Amygdala (tissue), 56 donors: ENCODE measurements at places on chromosomes 5 and 9.

GRCh38 chr9:131197160-131197911, 72.0 kb downstream of the NUP214 start:
- no peak for DNase-seq

DNA sequence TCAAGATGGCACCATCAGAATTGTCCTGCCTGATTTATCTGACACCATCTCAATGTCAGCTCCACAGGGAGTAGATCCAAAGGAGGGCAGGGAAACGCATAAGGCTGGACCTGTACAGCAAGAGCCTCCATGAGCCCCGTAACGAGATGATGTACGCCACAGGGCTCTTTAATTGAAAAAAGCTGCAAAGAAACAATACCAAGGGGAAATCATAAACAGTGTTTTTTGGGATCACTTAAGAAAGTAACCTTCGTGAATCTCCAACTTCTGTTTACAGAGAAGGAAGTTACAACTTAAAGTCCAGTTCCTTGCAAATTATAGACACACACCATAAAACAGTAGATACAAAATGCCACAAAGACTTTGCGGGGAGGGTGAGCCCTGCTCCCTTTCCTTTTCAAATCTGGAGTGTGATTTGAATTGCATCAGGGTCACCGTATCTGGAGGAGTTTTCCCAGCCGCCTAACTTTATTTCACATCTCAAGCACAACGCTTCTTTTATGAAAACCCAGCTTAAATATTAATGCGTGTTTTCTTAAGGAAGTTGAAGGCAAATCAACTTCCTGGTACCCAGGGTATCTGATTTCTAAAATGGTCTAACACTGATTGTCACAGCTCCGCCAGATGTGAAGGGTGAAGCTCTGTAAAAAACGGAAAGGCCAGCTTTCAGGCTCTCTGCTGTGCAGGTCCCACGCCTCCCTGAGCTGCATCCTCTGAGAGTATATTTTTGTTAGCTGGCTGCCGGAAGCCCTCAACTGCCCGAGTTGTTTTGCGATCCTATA, 88.9 kb downstream of the EBF1 start:
- DNase-seq = no peak

- DNase-seq = peak; percentile 3
These were observed 19.3 kb downstream of the PPIP5K2 start for GRCh38 chr5:103139264-103139865.

- no peak for DNase-seq
These were observed 726 bp upstream of the PSMB7 start for GRCh38 chr9:124415852-124416484.

GRCh38 chr9:124877021-124877782, 15.3 kb downstream of the ARPC5L start:
- no peak for DNase-seq

DNA sequence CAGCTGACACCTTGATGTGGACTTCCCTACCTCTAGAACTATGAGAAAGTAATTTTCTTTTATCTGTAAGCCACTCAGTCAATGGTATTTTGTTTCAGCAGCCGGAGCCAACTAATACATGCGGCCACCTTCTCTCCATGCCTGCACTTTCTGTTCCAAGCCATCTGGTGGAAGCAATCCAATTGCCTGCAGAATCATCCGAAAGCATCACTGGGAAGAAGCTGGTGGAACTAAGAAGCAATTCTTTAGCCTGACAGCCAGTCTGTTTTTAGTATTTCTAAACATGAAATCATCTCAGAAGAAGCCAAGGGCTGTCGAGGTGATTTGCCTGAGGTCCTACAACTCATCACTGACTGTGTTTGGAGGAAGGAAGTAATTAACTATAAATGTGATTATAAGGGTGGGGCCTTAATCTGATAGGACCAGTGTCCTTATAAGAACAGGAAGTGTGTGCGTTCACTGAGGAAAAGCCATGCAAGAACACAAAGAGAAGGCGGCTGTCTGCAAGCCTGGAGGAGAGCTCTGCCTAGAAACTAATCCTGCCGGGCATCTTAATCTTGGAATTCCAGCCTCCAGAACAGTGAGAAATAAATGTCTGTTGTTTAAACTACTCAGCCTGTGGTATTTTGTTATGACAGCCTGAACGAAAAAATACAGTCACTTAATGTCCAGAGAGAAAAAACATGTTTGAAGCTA, 49.1 kb downstream of the NXNL2 start:
- no peak for DNase-seq

DNA sequence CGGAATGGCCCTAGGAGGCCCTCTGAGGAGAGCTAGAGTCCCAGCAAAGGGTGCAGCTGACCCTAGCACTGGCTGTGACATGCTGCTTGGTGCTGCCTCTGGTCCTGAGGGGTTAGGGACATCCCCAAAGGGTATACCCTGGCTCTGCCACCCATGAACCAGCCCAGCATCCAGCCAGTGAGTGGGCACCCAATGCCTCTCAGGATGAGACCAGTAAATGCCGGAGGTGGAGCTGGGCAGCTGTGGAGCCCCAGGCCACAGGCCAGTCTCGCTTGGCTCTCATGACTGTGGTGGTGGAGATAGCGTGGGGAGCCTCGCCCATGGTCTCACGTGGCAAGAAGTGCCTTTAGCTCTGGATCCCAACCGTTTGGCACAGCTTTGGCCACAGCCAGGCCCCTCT, 3.7 kb upstream of the CEL start:
- no peak for DNase-seq

DNA sequence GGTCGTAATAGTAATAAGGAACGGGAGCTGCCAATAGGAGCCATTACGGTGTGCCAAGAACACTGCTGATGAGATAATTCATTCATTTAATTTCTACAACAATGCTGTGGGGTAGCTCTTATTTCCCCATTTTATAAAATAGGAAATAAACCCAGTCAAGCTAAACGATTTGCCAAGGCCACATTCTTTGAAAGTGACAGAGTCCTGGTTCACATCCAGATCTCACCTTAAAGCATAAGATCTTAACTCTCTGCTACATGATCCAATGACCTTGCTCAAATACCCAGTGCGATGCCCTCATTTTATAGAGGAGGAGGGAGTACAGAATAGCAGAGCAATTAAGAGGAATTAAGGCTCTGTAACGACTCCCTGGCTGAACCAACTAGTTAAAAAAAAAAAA, 5.0 kb downstream of the PDE6A start:
- no peak for DNase-seq

DNA sequence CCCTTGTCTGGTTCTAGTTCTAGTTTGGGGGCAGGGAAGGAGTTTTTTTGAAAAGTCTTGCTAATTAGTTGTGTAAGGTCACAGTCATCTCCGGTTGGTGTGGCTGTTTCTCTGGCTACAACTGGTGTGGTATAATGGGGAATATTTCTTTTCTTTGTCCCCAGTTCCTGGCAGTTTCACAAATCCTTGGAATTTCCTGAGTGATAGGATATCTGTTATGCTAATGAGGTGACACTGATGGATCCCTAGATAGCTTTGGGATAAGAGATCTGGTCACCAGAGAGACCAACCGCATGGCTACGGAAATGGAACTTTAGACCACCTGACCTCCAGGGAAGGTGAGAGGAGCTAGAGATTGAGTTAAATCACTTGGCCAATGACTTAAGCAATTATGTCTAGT, 494.6 kb downstream of the ARHGEF28 start:
- no peak for DNase-seq

DNA sequence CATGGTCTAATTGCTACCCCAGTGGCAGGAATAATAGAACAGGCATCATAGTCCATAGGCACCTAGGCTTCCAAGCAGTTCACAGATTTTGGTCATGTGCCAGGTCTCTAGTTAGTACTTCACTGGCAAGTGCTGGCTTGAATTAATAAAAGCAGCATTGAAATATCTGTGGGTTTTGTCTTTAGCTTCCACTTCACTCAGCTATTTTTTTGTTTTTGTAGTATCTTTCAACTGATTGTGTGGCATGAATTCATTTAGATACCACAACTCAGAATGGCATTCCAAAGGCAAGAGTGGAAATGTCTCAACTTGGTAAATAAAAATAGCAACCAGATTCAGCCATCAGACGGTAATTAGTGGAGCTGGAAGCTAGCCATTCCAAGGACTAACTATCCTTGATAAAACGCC, 27.9 kb upstream of the ITGA2 start:
- DNase-seq = no peak

DNA sequence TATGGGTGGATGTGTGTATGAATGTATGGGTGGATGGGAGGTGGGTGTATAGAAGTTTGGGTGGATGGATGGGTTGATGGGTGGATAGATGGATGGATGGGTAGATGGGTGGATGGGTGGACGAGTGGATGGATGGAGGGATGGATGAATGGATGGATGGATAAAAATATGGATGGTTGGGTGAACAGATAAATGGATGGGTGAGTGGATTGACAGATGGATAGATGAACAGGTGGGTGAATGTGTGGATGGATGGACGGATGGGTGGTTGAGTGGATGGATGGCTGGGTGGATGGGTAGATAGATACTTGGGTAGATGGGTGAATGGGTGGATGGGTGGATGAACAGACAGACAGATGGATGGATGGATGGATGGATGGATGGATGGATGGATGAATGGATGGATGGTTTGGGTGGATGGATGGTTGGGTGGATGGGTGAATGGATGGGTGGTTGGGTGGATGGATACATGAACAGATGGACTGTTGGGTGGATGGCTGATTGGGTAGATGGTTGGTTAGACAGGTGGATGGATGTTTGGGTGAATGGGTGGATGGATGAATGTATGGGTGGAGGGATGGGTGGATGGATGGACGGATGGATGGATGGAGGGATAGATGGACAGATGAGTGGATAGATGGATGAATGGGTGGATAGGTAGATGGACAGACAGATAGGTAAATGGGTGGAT, 166.8 kb downstream of the IRX2 start:
- DNase-seq = no peak

GRCh38 chr5:149485655-149486615, 65.3 kb downstream of the CSNK1A1 start:
- no peak for DNase-seq

DNA sequence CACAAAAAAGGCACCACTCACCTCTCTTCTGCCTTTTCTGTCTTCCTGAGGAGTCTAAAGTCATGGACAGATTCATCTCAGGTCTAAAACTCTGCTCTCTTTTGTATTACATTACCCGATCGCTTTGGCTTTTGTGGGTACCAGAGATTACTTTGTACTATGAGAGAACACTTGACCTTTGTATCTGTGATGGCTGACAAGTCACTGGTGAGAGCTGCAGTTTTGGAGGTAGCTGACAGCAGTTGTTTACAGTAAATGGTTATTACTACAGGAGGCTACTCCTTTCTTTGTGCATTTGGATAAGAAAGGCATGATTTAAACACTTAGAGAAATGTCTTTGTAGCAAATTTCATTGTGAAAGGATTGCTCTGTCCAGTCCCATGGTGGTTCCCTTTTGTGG, 307.3 kb downstream of the FBXL17 start:
- no peak for DNase-seq

GRCh38 chr5:88686726-88687125, 196.3 kb downstream of the MEF2C start:
- DNase-seq = no peak

DNA sequence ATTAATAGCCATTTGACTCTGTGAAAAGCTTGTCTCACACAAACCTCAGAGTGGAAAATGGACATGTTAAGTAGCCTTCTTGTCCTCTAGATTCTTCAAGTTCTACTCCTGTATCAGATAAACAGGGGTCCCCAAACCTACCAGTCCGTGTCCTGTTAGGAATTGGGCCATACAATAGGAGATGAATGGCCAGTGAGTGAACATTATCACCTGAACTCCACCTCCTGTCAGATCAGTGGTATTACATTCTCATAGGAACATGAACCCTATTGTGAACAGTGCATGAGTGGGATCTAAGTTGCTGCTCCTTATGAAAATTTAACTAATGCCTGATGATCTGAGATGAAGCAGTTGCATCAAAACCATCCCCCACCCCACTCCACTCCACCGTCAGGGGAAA, 136.3 kb downstream of the TMEM232 start:
- DNase-seq = no peak

GRCh38 chr9:23123048-23123632, 676.5 kb downstream of the DMRTA1 start:
- DNase-seq = peak; percentile 1

DNA sequence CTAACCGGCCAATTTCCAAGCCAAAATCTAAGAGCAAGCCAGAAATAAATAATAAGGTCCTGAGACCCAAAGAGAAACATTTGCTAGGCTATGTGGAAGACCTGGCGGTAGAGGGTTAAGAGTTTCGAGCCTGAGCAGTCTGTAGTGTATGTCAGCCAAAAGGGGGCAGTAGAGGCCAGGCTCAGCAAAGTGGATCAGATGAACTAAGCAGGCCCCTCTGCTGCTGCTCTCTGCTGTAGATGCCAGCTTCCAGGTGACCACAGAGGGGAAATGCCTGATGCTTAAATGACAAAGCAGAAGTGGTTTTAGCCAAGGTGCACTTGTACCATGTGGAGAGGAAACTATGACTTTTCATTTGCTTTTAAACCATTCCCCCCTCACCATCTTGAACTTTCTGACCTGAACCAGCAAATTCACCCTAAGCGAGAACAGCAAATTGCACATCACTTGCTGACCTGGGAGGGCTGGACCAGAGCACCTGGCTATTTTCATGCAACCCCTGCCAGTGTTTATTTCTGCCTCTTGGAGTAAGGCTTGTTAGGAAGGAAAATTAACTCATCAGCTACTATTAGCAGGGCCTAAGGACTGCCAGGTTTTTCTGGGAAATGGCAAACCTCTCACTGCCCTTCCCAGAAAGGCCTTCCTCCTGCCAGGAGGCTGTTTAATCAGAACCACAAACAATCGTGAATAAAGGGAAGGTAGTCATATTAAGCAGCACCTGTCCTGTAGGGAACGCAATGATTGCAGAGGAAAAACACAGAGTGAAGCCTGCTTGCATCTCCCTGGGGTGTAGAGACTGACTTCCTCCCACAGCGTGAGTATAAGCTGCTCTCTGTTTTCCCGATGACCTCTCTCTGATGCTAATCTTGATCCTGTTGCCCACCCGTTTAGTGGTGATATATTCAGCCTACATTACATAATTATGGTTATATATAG, 818.2 kb downstream of the TLR4 start:
- DNase-seq = no peak

GRCh38 chr9:83582029-83582428, 40.9 kb upstream of the IDNK start:
- DNase-seq = no peak
